ENCODE measurements at places on chromosomes 1 and 21. TPM values are rescaled to one million over a fixed set of nuclear protein-coding genes. Genes with fewer than 3 reads are reported as not detected.

DEPDC1 gene
- 0.27 TPM for total RNA-seq

- DNase-seq = no peak
These were observed 118.8 kb downstream of the CCDC185 start for GRCh38 chr1:223512057-223512456.

DNA sequence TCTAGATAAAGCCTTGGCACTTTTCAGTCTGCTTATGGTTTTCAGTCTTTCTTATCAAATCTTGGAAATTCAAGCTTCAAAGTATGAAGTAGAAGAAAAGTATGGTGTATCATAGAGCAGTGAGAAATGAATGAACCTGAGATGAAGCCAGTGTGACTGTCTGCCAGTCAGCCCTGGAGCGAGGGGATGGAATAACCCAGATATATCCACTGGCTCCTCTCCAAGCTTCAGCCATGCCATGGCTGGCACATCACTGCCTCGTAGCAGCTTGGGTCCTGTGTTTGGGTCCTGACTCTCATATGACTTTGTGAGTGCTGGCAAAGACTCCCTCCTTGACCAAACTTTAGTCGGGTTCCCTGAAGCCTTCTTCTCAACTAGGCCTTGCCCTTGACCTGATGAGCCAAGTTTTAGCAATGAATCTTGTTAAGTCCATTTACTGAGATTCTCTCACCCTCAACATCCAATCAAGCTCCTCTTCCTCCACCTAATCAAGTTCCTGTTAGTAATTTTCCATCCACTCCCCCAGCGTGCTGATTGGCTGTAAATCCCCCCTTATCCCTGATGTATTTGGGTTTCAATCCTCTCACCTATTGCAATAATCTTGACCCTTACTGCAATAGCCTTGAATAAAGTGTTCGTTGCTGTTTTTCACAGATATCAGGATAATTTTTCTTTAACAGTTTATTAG is 62.5 kb upstream of the PRDX6 start:
- no peak for DNase-seq

DNA sequence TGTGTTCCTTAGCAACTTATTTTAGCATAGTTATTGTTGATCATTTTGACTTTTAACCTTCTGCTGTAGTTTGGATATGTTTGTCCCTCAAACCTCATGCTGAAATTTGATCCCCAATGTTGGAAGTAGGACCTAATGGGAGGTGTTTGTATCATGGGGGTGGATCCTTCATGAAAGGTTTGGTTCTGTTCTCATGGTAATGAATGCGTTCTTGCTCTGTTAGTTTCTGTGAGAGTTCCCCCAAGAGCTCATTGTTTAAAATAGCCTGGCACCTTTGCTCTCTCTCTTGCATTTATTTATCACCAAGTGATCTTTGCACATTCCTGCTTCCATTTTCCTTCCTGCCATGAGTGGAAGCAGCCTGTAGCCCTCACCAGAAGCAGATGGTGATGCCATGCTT is 372.1 kb upstream of the VAMP3 start:
- DNase-seq = no peak

DNA sequence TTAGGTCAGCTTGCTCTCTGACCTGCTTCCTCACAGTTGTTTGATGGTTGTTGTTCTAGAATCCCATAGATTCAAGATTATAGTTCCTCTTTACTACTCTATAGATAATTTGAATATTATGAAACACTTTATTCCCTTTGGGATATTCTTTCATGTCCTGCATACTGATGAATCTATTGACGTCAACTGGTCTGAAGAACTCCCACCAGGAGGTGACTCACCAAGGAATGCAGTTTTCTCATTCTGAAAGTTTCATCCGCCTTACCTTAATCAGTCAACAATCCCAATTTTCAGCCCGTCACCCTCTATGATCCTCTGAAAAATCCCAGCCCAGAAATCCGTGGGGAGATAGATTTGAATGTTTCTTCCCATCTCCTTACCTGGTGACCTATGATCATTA is 834.1 kb upstream of the PRMT6 start:
- DNase-seq = no peak

DNA sequence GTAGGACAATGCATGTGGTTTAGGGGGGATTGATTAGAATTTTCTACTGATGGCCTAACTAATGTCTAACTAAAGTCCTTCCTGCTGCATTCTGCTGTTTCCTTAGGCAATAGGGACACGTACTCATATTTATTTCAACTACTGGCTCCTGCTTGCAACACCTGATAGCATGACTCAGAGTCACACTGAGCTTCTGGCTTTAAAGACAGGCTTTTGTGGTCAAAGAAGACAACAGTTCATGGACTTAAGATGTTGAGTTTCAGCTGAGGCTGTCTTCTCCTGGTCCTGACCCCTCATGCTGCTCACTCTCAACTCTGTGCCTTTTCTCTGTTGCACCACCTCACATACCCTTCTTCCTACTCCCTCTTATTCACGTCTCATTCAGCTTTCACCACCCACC is 29.1 kb upstream of the TRABD2B start:
- no peak for DNase-seq

DNA sequence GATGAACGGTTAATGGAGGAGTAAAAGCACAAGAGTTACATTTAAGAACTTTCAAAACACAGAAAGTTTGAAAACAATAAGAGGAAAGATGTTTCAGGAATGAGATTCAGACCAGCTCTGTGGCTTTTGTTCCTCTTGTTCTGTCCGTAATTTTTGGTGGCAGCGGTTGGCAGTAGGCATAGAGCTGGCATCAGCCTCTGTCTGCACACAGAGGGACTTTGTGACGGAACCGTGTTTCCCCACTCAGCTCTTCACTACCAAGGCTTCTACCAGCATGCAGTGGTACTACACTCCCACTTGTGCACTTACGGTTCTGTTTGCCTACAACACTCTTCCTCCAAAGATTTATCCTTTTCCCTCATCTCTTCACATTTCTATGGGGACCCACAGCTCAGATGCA is 212.8 kb downstream of the DSCAM start:
- DNase-seq = no peak

All from sciatic nerve (tissue), 2 donors.